ENCODE measurements at places on chromosomes 7 and 10.

DNA sequence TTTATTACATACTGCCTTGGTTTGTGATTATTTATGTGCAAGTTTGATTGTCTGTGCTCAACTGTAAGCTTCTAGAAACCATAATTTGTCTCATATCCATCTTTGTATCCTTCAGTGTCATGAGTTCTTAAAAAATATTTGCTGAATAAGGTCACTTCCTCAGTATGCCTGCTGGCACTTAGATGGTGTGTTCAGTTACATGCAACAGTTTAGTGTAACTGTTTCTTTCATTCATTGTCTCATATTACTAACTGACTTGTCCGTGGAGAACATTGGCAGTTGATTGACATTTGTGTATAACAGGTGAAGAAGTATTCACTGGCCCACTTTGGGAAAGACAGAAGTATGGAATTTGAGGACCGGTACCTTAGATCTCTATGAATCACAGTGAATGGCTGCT, 236.9 kb downstream of the PRKG1 start:
- DNase-seq = no peak

- no peak for DNase-seq
Observed at GRCh38 chr7:78714356-78714755, 739.1 kb downstream of the MAGI2 start.

DNA sequence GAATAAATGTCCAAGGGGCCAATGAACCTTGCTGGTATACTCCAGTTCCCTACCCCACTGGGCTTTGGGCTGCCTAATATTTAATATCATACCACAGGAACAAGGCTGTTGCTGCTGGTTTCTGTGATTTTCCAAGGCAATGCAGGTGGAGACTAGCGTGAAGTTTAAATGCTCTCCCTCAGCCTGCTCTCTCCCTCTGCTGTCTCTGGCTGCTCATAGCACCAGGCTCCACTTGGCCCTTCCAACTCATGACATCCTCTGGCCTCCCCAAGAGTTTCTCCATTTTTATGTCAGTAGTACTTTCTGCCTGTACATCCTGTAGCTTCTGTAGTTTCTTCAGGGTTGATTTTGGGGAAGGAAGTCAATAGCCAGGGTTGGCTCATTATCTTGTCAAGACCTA, 103.5 kb downstream of the LHFPL3 start:
- no peak for DNase-seq

DNA sequence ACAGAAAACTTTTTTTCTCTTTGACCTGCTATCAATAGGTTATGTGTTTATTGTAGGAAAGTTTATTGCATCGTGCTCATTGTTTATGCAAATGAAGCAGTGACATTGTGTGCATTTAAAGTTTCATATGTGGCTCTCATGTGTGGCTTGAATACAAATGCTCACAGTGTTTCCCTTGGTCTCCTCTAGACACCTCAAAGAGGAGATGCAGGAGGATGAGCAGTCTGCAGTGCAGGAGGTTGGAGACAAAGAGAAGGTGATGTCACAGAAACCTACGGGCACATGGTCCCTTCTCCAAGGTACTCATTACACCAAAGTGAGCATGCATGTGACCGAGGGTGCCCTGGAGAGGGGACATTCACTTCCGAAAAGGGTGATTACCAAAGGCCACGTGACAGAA, 430.2 kb downstream of the INHBA start:
- DNase-seq = no peak

- DNase-seq = no peak
Observed at GRCh38 chr10:17427666-17428350, 26.6 kb downstream of the ST8SIA6 start.

DNA sequence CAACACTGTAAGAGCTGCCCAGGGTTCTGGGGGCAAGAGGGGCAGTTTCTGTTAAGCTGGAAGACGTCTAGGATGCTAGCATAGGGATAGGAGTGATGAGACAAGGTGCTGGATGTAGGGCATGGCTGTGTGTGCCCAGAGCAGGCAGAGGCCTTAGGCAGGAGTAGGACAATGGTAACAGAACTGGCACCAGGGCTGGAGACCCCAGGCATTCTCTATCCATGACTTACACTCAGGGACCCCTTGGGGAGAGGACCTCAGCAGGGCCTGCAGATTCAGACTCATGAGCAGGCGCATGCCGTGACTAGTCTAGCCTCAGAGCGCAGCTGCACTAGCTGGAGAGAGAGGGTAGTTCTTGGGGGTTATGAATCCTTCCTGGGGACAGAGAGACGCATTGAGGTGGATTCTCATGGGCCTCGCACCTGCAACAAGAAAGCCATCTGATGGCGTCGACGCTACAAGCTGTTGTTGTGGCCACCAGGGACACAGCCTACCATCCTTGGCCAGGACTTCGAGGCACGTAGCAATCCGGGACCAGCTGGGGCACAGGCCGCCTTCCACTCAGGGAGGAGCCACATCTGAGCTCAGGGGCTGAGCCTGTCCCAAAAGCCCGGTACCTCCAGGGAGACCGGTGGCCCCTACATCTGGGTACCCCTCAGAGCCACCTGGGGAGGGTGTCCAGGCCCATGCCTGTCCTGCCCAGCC, 474.1 kb downstream of the PTPRN2 start:
- no peak for DNase-seq

- no peak for DNase-seq
Observed at GRCh38 chr10:122204691-122205489, 66.2 kb upstream of the BTBD16 start.

- no peak for DNase-seq
Observed at GRCh38 chr7:136167991-136168390, 190.8 kb upstream of the MTPN start.

DNA sequence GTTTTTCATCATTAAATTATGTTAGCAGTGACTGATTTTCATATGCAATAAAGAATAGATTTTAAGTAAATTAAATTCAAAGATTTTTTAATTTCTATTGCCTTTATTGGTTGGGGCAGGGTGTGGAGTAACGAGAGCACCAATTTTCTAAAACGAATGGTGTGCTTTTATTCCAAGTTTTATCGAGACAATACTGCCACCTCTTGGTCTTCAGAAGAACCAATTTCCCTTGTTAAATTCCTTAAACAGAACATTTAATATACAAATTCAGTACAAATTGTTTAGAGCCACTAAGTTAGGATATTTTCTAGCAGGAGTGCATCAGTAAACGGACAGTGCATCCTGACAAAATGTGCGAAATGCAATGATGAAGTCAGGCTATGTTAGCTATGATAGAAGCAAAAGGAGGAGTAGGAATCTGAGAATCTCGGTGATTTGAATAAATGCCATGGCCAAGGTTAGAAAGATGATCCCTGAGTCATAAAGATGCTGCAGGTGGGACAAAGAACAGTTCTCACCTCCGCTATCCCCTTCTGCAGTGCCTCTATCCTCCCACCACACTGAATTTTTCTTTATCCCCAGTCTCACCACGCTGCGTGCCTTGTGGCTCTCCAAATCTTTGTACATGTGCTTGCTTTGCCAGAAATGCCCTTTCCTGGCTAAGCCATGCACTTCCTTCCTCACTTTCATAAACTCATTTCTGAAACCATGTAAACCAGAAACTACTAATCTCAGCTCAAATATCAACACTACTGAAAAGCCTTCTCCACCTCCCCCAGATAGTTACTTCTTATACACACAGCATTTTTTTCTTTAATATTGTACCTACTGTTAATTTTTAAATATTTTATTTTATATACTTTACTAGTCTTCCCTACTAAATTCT, 31.9 kb upstream of the AGBL3 start:
- peak; percentile 28 for DNase-seq

DNA sequence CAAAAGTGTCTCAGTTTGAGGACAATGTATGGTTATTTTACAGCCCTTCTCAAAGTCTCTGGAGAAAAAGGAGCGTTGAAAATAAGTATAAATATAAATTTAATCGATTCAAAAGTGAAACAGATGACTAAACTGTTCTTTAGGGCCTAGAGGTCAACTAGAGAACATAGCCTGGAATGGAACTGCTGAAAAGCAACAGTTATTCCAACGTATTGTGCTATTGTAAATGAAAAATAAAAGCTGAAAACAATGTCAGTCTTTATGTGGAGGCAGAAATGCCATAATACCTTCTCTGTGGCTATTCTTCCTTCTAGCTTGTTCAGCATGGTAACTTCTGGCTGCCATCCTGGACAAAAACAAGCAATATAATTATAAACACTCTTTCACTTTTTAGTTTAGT, 362.5 kb downstream of the ARL4A start:
- DNase-seq = no peak

DNA sequence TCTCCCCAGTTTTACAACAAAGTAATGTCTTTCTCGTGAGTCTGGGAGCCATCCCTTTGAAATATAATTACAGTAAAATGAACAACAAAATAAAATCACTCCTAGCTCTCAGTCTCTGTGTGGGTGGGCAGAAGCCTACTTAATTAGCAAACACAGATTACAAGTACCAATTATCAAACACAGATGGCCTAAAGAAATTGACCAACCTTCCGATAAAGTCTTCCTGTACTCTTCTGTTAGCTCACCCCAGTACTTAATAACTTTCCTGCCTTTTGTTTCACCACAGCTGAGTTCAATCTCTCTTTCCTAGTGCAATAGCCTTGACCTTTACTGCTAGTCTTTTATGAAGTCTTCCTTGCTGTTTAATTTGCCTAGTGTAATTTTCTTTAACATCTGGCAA, 719.2 kb upstream of the MBL2 start:
- DNase-seq = peak; percentile 32

- no peak for DNase-seq
Observed at GRCh38 chr10:32060347-32060746, 4.1 kb upstream of the KIF5B start.

- DNase-seq = no peak
Observed at GRCh38 chr7:143374561-143374960, 6.6 kb upstream of the ZYX start.

DNA sequence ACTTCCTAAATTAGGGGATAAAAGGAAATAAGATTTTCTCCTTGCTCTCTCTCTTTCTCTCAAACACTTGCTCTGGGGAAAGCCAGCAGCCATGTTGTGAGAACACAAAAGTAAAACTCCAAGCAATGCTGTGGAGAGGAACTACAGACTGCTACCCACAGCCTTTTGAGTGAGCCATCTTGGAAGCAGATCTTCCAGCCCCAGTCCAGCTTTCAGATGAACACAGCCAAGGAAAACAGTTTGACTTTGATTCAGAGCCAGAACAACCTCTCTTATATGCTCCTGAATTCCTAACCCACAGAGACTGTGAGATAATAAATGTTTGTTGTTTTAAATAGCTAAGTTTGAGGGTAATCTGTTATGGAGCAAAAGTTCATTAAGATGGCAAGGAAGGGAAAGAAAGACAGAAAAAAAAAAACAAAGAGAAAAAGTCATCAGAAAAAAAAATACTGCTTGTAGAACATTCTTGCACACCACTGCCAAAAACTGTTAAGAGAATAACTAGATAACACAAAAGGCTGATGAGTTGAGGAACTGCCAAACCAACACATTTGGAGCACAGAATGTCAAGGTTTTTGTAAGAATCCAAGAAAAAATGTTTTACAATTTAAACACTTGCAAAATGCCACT, 20.9 kb upstream of the PRKAR2B start:
- DNase-seq = no peak

DNA sequence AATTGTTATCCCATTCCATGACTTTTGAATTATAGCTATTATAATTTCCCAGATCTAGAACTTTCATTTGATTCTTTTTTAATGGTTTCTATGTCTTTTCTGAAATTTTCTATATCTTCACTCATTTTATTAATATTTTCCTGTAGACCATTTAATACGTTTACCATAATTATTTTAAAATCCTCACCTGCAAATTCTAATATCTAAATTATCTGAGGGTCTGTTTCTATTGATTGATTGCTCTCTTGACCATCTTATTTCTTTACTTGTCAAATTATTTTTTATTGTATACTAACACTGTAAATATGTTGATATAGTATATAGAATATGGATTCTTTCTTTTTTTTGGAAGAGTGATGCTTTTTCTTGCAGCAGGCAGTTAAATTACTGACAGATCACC, 229.3 kb upstream of the CTBP2 start:
- no peak for DNase-seq

GRCh38 chr7:151017953-151018420, 6.3 kb downstream of the ATG9B start:
- DNase-seq = peak; percentile 75

DNA sequence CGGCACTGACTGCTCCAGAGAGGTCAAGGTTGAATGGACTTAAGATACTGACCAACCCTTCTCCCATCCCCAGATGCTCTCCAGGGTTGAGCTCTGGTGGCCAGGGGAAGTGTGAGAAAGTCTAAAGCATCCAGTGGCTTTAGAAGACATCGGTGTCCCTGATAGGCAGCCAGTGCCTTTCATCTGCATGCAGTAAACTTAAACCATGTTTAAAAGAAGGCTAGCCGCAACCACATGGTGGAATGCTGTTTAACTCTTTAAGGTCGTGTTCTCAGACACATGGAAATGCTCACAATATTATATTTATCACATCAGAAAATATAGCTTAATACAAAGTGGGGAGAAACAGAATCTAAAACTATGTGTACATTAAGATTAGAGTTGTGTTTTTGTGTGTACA, 137.0 kb downstream of the CNNM2 start:
- DNase-seq = no peak

GRCh38 chr7:21256310-21256877, 171.5 kb upstream of the SP4 start:
- DNase-seq = peak; percentile 54

GRCh38 chr7:95658676-95659075, 62.4 kb upstream of the PDK4 start:
- DNase-seq = no peak

GRCh38 chr10:1343176-1343575, 287.0 kb downstream of the WDR37 start:
- DNase-seq = no peak

GRCh38 chr7:151351027-151351426, 9.4 kb downstream of the NUB1 start:
- no peak for DNase-seq

DNA sequence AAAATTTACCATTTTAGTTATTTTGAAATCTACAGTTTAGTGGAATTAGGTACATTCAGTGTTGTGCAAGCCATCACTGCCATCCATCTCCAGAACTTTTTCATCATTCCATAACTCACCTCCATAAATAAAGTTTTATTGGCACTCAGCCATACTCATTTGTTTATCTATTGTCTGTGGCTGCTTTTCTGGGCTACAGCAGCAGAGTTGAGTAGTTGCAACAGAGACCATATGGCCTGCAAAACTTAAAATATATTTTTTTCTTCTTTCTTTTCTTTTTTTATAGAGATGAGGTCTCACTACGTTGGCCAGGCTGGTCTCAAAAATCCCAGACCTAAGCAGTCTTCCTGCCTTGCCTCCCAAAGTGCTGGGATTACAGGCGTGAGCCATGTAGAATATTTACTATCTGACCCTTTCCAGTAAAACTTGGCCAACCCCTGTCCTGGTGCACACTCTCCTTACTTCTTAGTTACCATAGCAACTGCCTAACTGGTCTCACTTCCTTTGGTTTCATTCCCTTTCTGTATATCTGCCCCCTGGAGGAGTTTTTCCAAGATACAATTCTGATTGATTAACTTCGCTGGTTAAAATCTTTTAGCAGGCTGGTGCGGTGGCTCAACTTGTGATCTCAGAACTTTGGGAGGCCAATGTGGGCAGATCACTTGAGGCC, 133.2 kb downstream of the CUX1 start:
- no peak for DNase-seq

- DNase-seq = no peak
Observed at GRCh38 chr7:80896906-80897598, 21.8 kb downstream of the SEMA3C start.

- DNase-seq = no peak
Observed at GRCh38 chr10:71432956-71433767, 36.4 kb downstream of the CDH23 start.

GRCh38 chr10:117987244-117987909, 59.4 kb downstream of the RAB11FIP2 start:
- no peak for DNase-seq

Measured in NCI-H146 (cell line).